Right kidney (tissue), 9 donors: ENCODE measurements at places on chromosomes 6 and 20.
A peak's percentile ranks its signal among the peaks of the same experiment; 100 is the strongest.

- no peak for DNase-seq
These were observed 61.2 kb upstream of the ISM1 start for GRCh38 chr20:13159889-13160288.

GRCh38 chr6:5996714-5997419 lies 9.9 kb downstream of the NRN1 start:
- DNase-seq, result no peak

DNA sequence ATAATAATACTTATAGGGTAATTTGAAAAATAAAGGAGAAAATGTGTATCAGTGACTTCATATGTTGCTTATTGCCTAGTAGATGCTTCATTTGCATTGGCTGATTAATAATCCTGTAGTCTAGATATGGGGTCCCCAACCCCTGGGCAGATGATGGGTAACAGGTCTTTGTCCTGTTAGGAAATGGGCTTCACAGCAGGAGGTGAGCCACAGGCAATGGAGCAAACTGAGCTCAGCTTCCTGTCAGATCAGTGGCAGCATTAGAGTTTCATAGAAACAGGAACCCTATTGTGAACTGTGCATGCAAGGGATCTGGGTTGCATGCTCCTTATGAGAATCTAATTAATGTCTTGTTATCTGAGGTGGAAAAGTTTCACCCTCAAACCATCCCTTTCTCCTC lies 1049.5 kb upstream of the EPHA7 start:
- DNase-seq, result no peak

DNA sequence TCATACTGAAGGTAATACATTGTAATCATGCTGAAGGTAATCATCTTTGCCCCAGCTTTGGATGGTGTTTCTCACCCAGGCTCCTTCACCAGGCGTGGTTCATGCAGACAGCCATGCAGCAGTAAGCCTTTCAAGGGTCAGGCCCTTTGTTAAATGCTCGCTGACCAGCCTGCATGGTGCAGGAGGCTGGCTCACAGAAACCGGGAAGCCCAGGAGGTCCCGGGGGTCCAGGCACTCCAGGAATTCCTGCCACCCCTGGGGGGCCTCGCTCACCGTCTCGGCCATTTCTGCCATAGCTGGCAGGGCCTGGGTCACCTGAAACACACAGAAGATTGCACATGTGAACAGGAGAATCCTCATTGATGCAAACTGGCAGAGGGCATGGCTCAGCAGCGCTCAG lies 86.1 kb downstream of the COL9A1 start:
- DNase-seq, result no peak

GRCh38 chr20:37973059-37973910 lies 60.0 kb downstream of the TTI1 start:
- no peak for DNase-seq

GRCh38 chr20:38219006-38219950 lies 41.3 kb downstream of the KIAA1755 start:
- no peak for DNase-seq

- DNase-seq, result no peak
These were observed 115.1 kb upstream of the FRMD1 start for GRCh38 chr6:168193816-168194721.

- no peak for DNase-seq
These were observed 71.3 kb upstream of the GNRH2 start for GRCh38 chr20:2972126-2972525.

DNA sequence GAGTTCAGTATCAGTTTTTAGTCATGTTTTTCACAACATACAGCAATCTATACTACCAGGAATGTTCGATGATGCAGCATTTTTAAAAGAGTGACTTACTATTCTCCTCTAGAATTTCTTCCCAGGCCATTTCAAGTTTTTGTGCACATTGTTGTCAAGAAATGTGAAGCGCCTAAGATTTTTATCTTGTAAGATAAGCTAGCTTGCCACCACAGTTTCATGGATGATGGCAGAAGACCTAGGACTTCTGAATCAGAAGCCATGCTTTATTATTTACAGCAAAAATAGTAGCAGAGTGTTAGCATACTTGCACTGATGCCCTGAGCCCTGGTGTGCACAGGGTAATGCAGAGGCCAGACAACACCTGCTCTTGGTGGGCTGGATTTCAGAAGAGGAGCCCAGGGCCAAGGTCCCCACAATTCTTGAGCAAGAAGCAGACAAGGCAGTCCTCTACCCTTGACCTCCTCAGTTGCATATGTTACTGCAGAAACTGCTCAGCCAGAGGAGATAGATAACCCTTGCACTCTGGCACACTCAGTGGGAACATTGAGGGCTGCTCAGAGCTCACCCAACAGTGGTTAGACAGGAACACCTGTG lies 99.2 kb downstream of the QKI start:
- DNase-seq, result no peak

DNA sequence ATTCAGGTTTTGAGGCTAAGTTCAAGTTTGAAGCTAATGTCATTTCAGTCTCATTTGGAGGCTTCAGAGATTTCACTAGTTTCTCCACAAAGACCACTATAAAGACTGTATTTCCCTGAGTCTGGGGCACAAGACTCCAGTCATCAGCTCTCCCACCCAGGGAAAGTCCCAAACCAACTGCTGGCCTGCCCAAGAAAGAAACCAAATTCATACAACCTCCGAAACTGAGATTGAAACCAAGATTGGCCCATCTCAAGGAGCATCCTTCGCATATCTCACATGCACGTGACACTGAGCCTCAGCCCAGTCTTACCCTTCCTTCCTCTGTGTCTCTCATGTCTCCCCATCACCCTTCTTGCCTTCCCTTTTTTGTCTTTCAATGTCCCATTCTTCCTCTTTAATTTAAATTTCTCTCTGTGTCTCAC lies 3.5 kb upstream of the LTA start:
- no peak for DNase-seq

DNA sequence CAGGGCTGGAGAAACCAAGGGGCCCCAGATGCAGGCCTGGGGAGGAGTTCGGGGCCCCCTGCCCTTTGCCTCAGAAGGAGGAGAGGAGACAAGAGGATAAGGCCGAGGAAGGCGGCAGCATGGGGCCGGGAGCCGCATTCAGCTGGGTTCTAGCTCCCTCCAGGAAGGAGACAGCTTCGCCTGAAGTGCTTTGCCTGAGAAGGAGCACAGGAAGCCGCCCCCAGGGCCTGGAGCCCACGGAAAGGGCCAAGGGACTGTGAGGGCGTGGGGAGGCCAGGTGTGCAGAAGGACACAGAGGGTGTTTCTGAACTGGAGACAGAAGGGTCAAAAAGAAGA lies 121.4 kb downstream of the AGPAT4 start:
- DNase-seq, result no peak

DNA sequence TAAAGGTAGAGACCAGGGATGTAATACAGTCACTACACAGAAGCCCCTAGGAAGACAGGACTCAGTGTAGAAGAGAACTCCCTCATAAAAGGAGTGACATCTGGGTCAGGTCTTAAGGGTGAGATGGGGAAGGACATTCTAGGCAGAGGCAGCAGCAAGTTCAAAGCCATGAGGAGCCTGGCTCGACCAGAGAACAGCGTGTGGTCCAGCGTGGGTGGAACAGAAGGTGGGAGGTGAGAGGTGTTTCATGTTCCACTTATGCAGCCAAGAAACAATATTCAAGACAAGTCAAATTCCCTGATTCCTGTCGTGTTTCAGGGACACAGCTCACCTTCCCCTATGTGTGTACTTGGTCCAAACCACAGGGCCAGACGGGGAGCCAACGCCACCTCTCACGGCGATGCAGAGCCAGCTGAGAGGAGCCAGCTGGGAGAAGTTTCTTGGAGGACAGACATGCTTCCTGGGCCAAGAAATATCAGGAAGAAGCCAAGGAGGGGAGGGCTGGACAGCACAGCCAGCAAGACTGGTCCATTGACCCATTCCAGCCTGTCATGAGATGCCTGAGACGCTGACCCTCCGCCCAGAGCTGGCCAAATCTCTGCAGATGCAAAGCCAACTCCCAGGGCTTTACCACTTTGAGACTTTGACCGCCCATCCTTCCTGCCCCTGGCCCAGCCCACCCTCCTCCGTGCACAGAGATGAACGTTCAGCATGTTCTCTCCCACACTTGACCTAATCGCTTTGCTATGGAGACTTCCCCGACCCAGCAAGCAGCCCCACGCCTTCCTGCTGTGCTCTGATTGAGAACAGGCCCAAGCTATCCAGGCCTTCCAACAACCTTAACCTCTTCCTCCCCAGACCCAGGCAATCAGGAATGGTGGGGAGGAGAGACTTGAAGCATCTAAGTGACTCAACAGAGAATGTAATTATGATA lies 113.8 kb downstream of the PRND start:
- peak; percentile 67 for DNase-seq

GRCh38 chr20:47304287-47304686 lies 52.2 kb downstream of the ZMYND8 start:
- DNase-seq, result no peak

DNA sequence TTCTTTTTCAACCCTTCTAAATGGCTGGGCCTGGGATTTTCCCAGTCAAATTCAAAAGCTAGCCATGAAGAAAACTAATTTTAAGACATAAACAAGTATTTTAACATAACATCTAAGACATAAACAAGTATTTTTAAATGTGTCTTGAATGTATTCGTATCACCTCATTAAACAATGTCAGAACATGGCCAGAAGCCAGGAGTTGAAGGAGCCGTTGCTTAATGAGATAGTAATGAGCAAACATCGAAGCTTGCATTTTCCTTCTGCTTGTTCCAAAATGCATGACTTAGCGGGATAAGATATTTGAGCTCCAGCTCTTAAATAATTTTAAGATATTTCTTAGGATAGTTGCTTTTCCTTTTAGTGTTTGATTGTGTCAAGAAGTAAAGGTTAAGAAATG lies 4.2 kb upstream of the RNF182 start:
- no peak for DNase-seq

- no peak for DNase-seq
These were observed 332.6 kb upstream of the MANEA start for GRCh38 chr6:95244751-95245150.

DNA sequence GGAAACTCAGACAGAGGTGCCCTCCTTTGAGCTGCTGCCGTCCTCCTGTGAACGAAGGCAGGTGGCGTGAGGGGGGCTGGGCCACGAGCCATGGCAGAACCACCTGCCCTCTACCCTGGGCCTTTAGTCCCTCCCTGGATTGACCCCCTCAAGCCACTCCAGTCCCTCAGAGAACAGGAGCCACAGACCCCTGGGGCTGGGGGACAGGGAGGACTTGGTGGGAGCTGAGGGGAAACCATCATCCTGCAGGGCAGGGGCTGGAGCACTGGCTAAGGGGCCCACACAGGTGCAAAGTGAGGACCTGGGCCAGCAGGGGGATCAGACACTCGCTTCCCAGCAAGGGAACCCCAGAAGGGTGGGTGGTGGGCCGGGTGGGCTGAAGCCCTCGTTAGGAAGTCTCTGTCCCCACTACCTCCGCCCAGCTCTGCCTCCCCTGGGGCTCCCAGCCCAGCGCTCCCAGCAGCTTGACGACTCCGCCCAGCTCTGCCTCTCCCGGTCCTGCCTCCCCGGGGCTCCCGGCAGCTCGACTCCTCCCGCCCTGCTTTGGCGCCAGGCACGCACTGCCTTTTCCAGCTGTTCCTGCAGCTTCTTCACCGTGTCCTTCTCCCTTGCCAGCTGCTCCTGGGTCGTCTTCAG lies 44.4 kb downstream of the DSTN start:
- DNase-seq, result peak; percentile 46

DNA sequence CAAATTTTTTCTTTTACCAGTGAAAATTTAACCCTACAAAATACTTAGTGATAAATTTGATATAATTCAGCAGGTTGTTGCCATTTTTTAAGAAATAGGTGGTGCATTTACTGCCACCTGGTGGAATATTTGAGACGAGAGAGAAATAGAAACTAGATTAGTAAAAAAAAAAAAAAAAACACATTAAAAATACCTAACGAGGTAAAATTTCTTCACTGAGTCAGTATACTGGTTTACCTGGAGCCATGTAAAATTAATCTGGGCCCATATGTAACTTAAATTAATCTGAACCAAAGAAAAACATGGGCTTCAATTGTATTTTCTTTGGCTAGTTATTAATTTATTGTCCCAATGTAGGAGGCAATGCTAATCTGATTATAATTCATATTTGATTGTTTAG lies 520.8 kb downstream of the EPM2A start:
- no peak for DNase-seq

- DNase-seq, result no peak
These were observed 215.1 kb downstream of the PHACTR1 start for GRCh38 chr6:12931639-12932038.

GRCh38 chr6:134373282-134373922 lies 55.5 kb upstream of the SGK1 start:
- no peak for DNase-seq

- no peak for DNase-seq
These were observed 566.4 kb downstream of the BMP2 start for GRCh38 chr20:7333841-7334240.

DNA sequence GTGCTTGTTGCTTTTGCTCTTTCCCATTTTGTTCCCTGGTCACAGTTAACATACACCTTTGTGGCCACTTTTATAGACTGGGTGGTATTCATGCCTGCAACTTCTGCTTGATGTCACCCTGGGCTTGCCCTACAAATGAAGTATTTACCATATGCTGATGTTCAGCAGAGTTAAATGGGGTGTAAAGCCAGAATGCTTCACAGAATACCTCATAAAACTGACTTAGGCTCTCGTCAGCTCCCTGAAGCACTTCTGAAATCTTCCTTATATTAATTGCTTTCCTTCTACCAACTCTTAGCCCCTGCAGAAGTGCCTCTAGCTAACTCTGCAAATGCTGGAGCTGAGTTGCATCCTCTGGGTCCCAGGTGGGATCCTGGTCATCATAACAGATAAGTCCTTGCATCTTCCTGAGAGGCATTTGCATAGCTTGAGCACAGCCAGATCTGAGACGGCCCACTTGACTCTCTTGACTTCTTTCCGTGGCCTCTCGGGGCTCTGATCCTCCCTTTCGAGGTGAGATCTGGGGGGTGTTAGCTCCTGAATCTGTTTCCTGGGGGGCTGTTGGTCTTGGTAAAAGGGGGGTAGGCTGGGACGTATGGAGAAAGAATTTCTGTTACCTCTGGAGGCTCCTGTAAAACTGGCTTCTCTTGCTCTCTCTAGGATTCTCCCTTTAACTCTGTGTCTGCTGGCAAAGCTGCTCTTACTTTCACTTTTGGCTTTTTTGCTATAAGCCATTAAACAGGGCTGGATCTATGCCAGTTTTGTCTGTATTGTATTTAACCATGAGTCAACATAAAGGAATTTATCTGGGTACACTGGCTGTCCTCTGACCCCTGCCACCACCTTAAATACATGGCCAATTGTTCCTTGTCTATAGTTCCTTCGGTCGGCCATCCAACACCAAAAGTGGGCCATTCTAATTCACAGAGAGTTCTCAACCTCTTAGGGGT lies 223.0 kb upstream of the SYNCRIP start:
- DNase-seq, result peak; percentile 44

GRCh38 chr6:162712694-162713093 lies 14.9 kb downstream of the PRKN start:
- DNase-seq, result no peak

- DNase-seq, result no peak
These were observed 5.2 kb downstream of the NKAIN4 start for GRCh38 chr20:63248835-63249591.

GRCh38 chr20:16069389-16070010 lies 503.7 kb downstream of the KIF16B start:
- DNase-seq, result no peak

DNA sequence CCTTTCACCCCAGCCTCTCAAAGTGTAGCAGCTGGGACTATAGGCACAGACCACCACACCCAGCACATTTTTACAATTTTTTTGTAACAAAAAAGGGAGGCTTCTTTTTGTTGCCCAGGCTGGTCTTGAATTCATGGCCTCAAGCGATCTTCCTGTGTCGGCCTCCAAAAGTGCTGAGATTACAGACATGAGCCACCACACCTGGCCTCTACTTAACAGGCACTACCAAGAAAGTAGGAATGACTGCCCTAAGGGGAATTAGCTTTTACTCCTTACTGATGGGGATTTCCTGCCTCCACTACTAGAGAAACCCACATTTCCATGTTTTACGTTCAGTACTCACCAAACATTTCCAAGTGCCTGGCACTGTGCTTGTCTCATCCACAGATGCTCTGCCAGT lies 109.6 kb downstream of the CARMIL1 start:
- DNase-seq, result no peak
